ENCODE measurements at places on chromosomes 1 and 21. TPM values are rescaled to one million over a fixed set of nuclear protein-coding genes. Genes with fewer than 3 reads are reported as not detected.

Gene SPRR2A
- not detected for total RNA-seq

Gene MFSD2A
- 2.6 TPM for total RNA-seq

Gene RIPPLY3
- total RNA-seq = not detected

Gene S100A1
- not detected for total RNA-seq

Gene ZRANB2
- total RNA-seq = 103 TPM
